NCI-H2107 (cell line): ENCODE measurements at places on chromosomes 1 and 21.
A peak's percentile ranks its signal among the peaks of the same experiment; 100 is the strongest.

DNA sequence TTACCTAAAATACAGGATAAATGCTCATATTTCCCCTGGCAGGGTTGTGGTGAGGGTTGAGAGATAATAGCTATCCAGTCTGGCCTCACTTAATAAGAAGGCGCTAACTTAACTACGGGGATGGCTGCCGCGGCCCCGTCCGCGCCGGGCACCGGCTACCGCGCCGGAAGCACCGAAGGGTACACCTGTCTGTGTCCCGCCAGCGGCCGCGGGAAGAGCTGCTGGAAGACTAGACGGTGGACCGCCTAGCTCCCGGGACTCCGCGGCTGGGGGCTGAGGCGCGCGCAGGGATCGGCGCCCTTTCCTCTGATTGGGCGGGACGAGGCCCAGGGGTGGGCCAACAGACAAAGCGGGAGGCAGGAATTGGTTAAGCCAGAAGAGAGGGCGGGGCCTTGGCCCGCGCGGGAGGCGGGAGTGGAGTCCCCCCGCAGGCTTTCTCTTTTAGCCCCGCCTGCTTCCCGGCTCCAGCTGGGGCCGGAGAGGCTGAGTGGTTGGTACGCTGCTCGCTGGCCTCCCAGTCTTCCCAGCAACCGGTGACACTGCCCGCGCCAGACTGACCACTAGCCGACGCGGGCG lies at the start of gene ZNF672:
Gene ZNF672 (plus strand): TSS at position 444 of the 576 bp plus-strand sequence. CDS start 9,051 bp downstream, outside the sequence.
- DNase-seq: peak; percentile 96

DNA sequence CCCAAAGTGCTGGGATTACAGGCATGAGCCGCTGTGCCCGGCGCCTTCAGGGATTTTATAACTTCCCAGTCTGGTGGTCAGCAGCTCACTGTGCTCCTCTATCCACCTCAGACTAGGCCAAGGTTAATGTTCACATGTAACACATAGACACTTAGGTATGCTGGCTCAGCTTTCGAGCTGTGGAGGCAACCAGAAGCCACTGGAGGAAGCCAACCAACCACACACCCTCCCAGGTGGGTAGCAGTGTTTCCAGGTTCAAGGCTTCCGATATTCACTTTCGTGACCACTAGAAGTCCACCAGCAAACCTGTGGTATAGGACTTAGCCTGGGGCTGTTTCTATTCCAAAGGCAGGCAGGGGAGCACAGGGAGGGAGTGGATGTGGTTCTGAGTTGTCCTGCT lies 255.9 kb upstream of the KIAA0040 start:
- DNase-seq: no peak

- DNase-seq: peak; percentile 40
Measured at GRCh38 chr1:208820580-208821212, 576.5 kb upstream of the PLXNA2 start.

GRCh38 chr1:209863766-209864485 lies 36.2 kb downstream of the UTP25 start:
- no peak for DNase-seq

DNA sequence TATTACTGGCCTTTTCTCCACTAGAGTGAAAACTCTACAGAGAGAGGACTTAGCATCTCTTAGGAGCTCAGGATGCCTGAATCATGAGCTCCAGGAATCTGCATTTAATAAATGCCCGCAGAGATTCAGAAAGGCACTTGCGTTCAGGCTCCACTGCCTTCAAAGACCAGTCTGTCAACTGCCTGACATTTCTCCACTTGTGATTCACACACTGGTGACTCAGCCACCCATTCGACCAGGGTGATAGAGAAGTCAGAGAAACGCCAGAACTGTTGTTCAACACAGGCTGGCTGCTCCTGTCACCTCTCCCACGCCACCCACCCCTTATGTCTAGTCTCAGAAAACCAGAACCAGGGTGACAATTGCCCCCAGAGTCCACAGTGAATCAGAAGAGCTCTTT lies 26.9 kb upstream of the LBR start:
- DNase-seq: no peak

- no peak for DNase-seq
Measured at GRCh38 chr1:226549937-226550671, 1.5 kb downstream of the STUM start.

GRCh38 chr1:180636138-180636537 lies 4.3 kb downstream of the XPR1 start:
- DNase-seq: peak; percentile 57

DNA sequence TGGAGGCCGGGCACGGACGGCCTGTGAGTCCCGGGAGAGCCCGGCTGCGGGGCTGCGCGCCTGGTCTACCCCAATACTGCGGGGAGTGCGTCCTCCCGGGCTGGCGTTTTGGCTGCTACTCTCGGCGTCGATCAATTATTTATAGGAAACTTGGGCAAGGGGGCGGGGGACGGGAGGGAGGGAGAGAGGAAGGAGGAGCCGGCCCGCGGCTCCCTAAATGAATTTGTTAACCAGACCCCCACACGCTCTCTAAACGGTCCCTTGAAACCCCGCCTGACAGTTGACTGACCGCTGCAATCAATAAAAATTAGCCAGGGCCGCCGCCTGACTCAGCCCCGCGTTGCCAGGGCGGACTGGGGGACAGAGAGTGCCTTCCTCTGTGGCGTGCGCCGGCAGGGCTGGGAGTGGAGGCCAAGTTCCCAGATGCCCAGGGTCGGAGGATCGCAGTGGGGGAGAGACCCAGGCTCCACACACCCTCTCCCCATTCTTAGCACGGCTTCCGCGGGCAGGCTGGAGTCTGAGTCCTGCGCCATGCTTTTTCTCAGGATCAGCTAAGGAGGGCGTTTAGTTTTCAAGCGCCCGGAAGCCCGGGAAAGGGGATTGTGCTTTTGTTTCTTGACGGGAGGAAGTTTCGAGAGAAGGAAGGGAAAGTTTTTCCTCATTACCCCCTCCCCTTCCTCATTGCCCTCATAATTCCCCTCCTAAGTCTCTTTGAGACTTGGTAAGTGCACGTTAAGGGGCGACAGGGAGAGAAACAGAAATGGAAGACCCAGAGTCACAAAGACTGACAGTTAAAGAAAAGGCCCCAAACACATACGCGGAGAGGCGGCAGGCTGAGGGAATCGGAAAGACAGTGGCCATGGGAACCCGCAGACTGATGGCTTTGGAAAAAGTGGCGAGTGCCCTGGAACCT lies 6.2 kb downstream of the PAX7 start:
- DNase-seq: no peak

DNA sequence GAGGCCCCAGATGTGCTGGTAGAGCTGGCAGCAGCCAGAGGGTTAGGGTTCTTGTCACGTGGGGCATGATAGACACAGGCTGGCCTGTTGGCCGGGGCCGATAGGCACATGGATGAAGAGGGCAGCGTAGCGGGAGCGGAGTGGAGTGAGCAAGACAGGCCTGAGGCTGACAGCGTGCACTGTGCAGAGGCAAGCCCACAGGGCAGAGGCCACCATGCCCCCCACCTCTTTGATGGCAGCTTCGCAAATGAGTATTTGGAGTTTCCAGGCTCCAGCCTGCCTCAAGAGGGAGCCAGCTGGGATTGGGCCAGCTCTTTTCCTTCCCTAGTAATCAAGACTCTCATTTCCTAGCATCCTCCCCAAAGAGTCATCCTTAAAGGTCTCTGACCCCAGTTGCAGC lies 43.5 kb downstream of the TMCC2 start:
- no peak for DNase-seq

DNA sequence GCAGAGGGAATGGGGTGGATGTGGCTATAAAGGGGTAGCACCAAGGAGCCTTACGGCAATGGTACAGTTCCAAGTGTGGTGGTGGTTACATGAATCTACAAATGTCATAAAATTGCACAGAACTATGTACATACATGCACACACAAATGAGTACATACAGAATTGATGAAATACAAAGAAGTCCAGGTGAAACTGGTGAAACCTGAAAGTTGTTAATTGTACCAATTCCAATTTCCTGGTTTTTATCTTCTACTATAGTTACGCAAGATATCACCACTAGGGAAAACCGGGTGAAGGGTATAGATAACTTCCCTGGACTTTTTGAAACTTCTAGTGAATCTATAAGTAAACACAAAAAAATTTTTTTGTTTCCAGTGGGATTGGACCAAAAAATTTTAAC lies 18.9 kb downstream of the HSF2BP start:
- no peak for DNase-seq

- no peak for DNase-seq
Measured at GRCh38 chr1:153849487-153850185, 73.1 kb downstream of the GATAD2B start.
